ENCODE measurements at places on chromosomes 11 and 22.
A peak's percentile ranks its signal among the peaks of the same experiment; 100 is the strongest.

DNA sequence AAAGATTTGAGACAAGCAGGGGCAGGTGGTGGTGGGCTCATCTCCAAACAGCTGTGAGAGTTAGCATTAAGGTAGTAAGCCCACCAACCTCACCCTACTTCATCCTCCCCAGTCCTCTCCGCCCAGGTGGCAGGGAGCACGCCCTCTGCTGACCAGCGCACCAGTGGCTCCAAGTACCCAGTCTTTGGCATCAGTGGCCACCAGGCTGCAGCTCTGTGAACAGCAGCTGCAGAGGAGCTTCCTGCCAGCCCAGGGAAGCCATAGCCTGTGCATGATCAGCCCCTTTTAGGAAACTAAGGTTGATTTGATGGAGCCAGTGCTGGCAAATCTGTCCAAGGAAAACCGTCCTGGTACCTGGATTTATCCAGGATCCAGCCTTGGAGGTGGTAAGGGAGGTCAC, 21.7 kb downstream of the CAVIN3 start:
- DNase-seq: peak; percentile 22

- DNase-seq: no peak
Observed at GRCh38 chr22:37186997-37187522, 987 bp downstream of the C1QTNF6 start.

GRCh38 chr11:4213746-4214145, 119.1 kb downstream of the RRM1 start:
- DNase-seq: no peak

DNA sequence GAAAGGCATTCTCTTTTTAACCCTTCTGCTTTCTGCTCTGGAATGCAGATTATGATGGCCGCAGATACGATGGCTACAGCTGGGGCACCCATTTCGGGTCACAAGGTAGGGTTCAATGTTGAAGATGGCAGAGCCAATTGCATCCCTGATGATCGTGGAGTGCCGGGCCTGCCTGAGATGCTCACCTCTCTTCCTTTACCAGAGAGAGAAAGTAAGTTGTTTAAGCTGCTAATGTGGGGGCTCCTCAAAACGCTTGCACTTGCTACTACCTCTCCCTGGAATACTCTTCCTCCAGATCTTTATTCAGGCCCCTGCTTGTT, 50.8 kb upstream of the PRDM11 start:
- no peak for DNase-seq

- DNase-seq: no peak
Observed at GRCh38 chr11:113282898-113283437, 31.4 kb upstream of the TTC12 start.

- DNase-seq: peak; percentile 24
Observed at GRCh38 chr11:14119357-14119756, 156.8 kb downstream of the SPON1 start.

- DNase-seq: no peak
Observed at GRCh38 chr22:20128902-20129746, 2.5 kb upstream of the ZDHHC8 start.
